ENCODE measurements at places on chromosomes 1 and 21.
A peak's percentile ranks its signal among the peaks of the same experiment; 100 is the strongest.

GRCh38 chr1:87759421-87760087 is 430.9 kb downstream of the LMO4 start:
- DNase-seq, result no peak

- no peak for DNase-seq
Observed at GRCh38 chr1:33668695-33669094, 195.2 kb upstream of the HMGB4 start.

DNA sequence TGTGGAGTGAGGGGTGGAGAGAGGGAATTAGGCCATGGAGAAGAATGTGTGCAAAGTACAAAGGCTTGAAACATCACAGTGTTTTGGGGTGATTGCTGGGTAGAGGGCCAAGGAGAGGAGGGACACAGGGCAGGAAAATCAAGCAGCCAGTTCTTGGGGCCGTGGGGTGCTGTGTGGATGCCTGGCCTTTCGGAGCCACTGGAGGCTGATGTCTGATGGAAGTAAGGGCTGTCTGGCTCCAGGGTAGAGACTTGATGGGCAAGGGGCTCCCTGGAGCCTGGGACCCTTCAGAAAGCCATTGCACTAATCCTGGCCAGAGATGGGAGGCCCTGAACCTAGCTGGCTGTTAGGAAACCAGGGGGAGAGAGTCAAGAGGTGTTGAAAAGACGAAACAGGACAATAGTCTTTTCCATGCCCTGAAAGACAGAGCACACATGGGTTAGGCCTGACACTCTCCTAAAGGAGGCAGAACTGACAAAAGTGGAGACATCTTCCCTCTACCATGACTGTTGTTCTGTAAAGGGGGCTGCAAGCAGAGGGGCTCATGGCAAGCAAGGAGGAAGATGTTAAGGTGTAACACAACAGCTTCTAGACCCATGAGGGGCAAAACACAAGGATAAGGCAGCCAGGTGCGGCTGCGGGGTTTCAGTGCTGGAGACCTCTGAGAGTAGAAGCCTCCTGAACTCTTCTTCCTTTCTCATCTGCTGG is 21.0 kb downstream of the ATF3 start:
- no peak for DNase-seq

GRCh38 chr1:17441265-17441992 is 2.0 kb upstream of the RCC2 start:
- no peak for DNase-seq

- DNase-seq, result no peak
Observed at GRCh38 chr21:38171723-38172344, 85.0 kb upstream of the KCNJ15 start.

GRCh38 chr1:165828103-165828668 is 772 bp downstream of the UCK2 start:
- peak; percentile 6 for DNase-seq

GRCh38 chr1:22704440-22705067 is 6.1 kb upstream of the EPHB2 start:
- DNase-seq, result peak; percentile 63

GRCh38 chr21:17789656-17790055 is 29.5 kb downstream of the C21orf91 start:
- DNase-seq, result no peak

DNA sequence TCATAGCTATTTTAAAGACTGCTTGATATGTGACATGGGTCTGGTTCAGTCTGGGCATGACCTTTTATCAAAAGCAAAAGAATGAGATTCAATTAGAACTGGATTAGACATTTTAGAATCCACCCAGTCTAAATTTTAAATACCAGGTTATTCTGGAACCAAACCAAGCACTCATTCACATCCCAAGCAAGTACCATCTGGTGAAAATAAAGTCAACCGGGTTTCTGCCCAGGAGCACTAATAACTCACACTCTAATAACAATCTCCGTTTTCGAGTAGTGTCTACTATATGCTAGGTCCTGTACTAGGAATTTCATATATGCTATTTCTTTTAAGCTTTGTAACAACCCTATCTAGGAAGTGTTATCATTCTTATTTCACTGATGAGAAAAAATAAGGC is 30.6 kb downstream of the ZNHIT6 start:
- no peak for DNase-seq

DNA sequence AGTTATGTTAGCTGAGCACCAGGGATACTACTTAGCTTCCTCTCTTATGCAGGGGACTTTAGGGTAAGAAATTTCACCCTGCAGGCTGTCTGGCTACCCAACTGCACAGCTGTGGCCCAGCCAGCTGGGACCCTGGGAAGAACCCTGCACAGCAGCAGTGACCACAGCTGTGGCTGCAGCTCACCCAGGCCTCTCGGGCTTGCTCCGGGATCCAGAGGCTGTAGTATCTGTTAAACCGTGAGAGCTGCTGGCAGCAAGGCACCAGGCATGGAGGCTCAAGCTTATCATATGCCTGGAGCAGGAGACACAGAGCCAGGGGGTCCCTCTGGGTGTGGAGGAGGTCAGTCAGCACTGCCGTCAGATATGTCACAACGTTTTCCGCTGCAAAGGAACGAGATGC is 40.3 kb downstream of the URB1 start:
- no peak for DNase-seq

DNA sequence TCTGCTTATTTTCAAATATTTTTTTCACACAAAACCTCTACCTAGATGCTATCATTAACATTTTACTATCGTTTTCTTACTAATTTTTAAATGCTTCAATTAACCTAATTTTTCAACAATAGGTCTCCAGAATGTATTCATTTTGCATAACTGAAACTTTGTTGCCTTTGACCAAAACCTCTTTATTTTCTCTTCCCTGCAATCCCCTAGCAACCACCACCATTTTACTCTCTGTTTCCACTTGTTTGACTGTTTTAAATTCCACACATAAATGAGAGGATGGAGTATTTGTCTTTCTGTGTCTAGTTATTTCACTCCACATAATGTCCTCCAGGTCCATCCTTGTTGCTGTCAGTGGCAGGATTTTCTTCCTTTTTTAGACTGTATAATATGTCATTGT is 9.5 kb upstream of the F13B start:
- no peak for DNase-seq

DNA sequence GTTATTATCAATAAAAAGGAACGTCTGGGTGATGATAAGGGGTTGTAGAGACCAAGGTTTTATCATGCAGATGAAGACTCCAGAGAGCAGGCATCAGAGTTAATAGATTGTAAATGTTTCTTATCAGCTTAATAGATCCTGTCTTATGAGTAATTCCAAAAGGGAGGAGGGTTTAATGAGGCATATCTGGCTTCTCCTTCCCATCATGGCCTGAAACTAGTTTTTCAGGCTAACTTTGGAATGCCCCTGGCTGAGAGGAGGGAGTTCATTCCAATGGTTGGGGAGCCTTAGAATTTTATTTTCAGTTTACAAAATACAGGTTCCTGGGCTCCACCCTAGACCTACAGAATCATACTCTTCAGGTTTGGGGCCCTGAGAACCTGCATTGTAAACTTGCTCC is 13.5 kb downstream of the PLA2G2D start:
- no peak for DNase-seq

DNA sequence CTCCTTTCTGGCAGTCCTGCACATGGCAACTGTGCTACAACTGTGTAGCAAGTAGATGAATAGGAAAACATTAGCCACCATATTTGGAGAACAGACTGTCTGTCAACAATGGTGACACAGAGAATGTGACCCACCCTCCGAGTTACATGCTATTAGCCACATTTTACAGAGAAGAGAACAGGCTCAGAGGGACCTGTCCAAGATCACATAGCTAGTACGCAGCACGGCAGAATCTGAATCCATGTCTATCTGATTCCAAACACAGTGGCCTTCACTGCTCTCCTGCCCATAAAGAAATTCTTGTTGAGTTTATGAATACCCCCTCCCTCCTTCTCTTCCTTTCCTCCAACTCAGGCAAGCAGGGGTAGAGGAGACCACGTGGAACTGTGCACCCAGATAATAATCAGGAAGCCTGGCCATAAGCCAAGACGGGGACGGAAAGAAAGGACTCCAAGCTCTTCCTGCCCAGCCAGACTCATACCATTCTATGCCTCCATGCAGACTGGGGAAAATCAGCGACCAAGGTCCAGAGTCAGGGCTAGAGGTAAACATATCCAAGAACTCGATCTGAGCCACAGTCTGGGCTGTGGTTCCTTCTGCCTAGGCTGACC is 78.8 kb downstream of the TRABD2B start:
- no peak for DNase-seq

DNA sequence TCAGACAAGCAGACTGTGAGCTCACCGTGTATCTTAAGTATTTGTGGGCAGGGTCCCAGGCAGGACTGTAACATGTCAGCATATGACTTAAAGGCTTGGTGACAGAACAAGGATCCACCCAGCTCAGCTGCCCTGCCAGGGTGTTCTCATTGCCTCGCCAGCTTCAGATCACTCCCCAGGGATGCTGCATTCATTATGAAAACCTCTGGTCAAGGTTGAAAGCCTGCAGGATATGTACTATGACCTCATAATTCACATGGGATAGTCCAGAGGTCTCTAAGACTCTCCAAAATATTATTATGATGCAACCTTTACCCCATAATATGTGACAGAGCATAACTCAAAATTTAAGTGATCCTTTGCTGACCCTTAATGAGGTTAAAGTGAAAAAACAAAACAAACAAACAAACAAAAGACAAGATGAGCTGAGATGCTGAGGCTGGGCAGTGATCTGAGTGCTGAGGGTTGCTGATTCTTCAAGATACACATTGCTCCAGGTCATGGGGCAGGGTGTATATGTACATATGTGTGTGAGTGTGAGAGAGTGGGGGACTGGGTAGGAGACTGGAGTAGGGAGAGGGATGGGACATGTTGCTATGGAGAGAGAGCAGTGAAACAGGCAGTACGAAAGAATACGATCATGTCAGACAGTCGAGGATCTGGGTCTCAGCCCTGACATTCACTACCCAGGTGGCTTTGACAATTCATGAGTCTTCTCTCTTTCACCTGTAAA is 98.8 kb upstream of the DUSP10 start:
- no peak for DNase-seq

- DNase-seq, result no peak
Observed at GRCh38 chr1:117363571-117364048, 3.6 kb upstream of the MAN1A2 start.

DNA sequence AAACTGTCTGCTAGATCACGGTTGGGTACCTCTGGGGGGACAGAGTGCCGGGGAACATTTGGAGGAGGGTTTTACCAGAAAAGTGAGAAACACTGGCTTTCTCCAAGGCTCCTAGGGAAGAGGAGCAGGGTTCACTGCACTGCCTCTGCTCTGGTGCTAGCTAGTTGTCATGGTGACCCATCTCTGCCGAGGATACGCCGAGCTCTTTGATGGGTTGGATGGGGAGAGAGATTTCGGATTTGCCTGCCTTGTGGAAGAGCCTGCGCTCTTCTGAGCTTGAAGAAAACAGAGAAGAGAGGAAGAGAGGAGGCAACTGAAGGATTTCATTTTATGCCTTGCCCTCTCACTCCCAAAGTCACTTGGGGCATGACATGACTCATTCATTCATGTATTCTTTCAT is 92.1 kb downstream of the NAV1 start:
- DNase-seq, result no peak

GRCh38 chr1:101237229-101237837 is 514 bp downstream of the S1PR1 start:
- no peak for DNase-seq

DNA sequence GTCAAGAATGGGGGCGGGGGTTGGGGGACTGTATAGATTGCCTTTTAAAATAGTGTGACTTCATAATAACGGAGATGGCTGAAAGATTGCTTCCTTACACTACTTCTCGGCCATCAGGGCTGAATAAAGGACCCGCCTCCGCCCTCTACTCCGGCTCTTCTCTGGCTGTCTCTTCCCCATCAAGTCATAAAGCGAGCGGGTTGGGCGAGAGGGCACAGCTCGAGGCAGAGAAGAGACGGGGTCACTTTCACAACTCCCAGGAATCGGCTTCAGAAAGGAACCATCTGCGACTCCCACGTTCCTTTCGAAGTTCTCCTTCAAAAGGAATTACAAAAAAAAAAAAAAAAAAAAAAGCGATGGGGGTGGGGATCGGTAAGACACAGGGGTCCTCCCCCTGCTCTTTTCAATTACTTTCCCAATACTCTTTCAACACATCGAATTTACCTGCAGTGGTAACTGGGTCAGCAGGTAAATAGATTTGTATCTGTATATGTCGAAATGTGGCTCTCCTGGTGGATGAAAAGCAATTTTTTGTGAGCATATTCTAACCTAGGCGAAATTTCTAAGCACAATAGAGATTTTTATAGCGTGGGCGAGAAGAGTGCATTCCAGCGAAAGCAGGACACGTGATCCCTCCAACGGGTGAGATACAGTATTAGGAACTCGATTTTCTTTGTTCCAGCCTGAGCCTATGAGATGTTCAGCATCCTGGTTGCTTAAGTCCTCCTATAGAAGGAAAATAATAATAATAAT is 2.0 kb downstream of the LRRC7 start:
- DNase-seq, result no peak

- peak; percentile 25 for DNase-seq
Observed at GRCh38 chr21:29436143-29436542, 137.4 kb downstream of the BACH1 start.
